Endothelial cell (in vitro differentiated cells): ENCODE measurements at places on chromosomes 2 and 18.

GRCh38 chr2:62596061-62596921 is 90.3 kb upstream of the TMEM17 start:
- no peak for DNase-seq

- no peak for DNase-seq
Observed at GRCh38 chr2:134131681-134132489, 122.0 kb upstream of the MGAT5 start.

GRCh38 chr2:40719414-40719813 is 267.5 kb upstream of the SLC8A1 start:
- DNase-seq, result no peak

- no peak for DNase-seq
Observed at GRCh38 chr2:10224734-10225133, 78.0 kb upstream of the HPCAL1 start.

DNA sequence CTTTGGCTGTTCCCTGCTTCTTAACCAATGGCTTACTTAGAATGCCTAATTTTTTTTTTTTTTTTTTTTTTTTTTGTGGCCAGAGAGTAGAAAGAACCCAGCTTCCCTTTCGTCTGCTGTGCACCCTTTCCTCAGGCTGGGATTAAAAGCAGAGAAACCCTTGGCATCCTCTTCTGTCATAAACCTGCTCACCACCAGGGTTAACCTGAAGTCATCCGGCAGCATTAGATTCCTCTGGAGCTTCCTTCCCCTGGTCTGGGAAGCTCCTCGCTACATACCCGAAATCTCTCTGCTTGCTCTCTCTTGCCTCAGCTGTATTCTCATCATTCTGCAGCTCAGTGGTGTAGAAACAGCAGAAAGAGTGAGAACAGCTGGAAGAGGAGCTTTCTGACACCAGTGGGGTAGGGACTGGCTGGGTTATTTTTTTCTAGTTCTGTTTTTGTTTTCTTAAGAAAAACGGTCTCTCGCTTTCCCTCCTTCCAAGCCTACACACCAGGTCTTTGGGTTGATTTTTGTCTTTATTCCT is 339.0 kb upstream of the MEIS1 start:
- DNase-seq, result no peak

- no peak for DNase-seq
Observed at GRCh38 chr2:232574674-232575403, 24.4 kb downstream of the EIF4E2 start.

GRCh38 chr2:38653380-38653714 is 12.6 kb upstream of the GALM start:
- no peak for DNase-seq

DNA sequence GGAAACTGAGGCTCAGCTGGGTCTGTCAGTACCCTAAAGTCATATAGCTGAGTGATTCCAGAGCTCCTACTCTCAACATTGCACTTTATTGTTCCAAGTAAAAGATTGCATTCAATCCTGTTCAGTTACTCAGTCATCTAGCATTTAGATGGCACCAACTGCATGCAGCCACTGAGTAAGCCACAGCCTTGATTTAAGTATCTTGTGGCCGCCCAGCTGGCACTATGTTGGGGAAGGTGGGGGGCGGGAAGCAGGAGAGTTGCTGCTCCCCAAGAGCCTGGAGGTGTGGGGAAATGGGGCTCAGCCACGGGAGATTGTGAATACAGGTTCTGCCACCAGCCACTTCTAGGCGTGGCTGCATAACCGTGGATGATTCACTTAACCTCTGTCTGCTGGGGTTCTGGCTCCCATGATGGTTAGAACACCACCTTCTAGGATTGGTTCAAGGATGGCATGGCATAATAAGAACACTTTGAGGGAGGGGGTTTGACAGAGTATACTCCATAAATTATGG is 17.1 kb downstream of the ZFP36L2 start:
- DNase-seq, result no peak

DNA sequence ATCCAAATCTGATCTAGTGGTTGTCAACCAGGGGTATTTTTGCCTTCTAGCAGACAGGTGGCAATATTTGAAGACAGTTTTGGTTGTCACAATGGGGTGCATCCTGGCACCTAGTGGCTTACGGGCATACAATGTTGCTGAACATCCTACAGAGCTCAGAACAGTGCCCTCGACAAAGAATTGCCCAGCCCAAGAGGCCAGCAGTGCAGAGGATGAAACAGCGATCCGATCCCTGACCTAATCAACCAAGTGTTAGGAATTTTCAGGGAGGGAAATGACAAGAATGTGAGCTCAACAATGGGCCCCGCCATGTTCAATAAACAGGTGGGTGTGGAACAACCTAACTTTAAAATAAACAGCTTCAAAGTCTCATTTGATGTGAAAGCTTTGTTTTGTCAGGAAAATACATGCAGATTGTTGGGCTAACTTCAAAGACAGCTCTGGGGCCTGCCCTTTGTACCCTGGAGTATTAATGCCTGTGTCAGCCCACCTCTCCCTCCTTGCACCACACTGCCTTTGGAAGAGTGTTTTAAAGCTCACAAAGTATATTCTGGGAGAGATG is 22.5 kb upstream of the SCYGR5 start:
- no peak for DNase-seq

- DNase-seq, result peak; percentile 69
Observed at GRCh38 chr2:42568401-42569115, at the start of gene MTA3. Gene MTA3 (plus strand): TSS chr2:42568632. CDS start chr2:42568746, 114 bp downstream.

GRCh38 chr2:216693414-216694080 is 1.8 kb downstream of the IGFBP5 start:
- no peak for DNase-seq

GRCh38 chr2:59985923-59986322 is 567.5 kb downstream of the BCL11A start:
- no peak for DNase-seq

GRCh38 chr2:153808679-153809078 is 63.0 kb upstream of the GALNT13 start:
- DNase-seq, result no peak

GRCh38 chr2:60958361-60958760 is 59.2 kb upstream of the PEX13 start:
- no peak for DNase-seq

DNA sequence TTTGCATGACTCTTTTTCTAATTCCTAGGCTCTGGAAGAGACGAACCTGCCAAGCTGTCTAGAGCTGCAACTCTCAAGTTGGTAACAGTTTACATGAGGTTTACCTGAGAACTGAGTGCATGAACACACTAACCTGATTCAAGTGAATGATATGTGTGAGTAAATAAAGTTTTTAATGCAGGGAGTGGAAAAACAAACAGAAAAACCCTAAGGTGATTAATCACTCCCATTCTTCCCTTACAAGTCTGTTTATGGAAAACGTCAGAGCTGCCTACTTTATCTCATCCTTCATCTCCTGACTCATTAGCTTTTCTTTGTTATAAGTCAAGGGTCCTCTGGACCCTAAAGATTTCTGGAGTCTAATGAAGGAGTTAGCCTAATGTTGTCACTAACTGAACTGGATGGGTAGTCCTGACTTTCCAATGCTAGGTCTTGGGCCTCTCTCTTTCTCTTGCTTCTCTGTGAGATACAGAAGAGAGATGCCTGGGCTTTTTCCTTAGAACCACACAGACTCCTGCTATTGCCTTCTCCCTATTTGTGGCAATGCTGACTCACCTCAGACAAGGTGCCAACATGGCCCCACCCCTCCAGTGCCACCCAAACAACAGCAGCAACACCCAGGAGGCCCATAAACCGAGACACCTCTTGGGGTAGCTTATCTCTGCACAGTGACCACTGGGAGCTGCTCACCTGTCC is 952.4 kb downstream of the EPHA4 start:
- DNase-seq, result no peak

DNA sequence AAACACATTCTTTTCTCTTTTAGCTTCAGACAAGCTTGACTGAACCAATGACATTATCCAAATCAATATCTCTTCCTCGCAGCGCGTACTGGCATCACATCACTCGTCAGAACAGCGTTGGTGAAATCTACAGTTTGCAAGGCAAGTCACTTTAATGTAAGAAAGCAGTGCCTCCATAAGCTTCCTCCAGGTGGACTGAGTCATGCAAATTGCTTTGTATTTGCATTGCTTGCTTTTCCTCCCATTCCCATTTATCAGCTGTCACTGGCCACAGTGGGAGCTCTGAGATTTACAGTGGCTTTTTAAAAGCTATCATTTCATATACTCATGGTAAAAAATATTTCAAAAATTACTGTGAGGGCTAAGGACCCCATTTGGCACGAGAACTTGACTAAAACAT is 189.9 kb downstream of the CD226 start:
- DNase-seq, result no peak

- DNase-seq, result no peak
Observed at GRCh38 chr2:128305555-128306080, 13.1 kb downstream of the HS6ST1 start.

DNA sequence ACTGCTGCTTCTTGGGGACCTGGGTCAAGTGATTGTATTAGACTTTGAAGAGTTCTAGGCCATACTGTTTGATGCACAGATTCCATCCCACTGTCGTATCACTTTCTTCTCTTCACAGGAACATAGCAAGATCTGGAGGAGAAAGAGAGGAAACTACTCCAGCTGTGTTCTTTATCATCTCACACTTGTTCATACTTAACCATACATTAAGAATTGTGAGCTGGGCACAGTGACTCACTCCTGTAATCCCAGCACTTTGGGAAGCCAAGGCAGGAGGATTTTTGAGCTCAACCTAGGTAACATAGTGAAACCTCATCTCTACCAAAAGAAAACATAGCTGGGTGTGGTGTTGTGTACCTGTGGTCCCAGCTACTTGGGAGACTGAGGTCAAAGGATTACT is 111.7 kb downstream of the PARD3B start:
- no peak for DNase-seq

DNA sequence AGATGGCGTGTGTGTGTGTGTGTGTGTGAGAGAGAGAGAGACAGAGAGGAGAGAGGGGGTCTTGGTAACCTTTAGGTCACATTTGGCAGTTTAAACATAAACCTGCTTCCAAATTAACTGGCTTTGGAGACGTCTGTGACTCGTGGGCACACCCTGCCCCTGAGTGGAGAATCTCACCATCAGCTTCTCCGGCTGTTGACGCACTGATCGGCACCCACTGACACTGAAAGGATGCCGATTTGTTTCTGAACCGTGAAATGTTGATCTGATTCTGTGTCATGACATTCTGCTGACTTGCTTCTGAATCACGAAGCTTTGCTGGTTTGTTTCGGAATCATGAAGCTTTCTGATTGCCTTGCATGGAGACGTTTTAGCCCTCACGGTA is 114.7 kb downstream of the RTP5 start:
- no peak for DNase-seq

DNA sequence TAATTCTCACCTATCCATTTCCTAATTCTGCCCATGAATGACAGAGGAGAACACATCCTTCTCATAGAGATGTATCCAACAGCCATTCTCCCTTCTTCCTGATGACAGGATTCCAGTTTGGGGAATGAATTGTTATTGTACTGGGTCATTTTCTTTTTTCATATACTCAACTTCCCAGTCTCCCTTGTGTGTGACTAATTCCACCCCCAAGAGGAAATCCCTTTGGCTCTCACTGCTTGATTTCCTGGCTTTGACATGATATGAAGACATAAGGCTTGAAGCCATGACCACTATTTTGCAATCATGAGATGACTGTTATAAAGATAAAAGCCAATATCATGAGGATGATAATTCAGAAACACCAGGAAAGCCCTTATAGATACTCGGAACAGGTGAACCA is 384.7 kb upstream of the ACVR2A start:
- no peak for DNase-seq

DNA sequence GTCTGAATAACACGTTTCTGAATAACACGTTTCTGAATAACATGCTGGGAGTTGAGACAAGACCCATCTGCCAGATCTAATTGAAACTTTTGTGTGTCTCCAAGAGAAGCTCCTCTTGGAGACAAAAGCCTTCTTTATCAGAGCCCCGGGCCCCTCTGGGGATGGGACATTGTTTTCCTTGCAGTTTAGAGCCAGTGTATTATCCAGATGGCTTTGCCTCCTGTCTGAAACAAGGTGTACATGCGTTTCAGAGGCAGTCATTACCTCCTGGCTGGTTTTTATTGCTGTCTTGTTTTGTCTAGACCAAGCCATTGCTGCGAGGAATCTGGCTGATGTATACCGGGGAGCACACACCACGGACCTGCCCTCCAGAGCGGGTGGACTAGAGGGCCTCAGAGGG is 7.8 kb downstream of the FOSL2 start:
- no peak for DNase-seq

- DNase-seq, result no peak
Observed at GRCh38 chr2:154720651-154721050, 22.2 kb downstream of the KCNJ3 start.

DNA sequence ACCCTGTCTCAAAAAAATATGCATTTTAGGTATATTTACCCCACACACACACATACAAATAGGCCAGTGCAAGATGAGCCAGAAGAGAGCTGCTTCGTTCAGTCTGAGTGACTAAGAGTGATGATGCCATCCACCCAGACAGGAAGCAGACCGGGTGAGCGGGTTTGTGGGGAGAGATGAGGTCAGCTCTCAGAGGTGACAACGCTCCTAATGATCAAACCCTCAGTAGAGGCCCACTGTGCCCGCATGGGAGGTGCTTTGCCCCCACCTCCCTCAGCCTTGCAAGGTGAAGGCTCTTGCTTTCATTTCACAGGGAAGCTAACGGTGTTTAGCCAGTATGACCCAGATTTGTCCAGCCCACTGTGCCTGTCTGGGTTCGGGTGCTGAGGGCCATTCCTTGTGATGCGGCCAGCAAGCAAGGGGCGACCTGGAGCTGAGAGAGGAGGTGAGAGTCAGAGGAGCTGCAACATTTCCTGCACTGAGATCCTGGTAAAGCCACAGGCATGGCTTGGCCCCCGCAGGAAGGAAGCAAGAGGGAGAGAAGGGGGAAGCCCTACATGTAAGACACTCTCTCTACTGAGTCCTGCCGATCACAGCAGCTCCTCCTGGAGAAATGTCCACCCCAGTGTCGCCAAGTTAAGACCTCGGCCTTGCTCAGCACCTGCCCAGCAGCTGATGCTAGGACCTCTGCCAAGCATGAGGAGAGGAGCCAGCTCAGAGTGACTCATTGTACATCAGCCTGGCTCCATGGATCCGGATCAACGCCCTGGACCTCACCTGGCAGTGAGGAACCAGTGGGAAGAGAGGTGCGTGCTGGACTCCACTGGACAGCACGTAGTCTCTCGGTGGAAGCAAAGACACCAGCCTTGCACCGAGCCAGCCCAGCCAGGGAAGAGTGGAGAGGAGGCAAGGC is 37.0 kb downstream of the NIFK start:
- DNase-seq, result no peak
